Activated CD8-positive, alpha-beta memory T cell treated with anti-CD3 and anti-CD28 coated beads for 4 hours (primary cell): ENCODE measurements at places on chromosomes 4 and X.

DNA sequence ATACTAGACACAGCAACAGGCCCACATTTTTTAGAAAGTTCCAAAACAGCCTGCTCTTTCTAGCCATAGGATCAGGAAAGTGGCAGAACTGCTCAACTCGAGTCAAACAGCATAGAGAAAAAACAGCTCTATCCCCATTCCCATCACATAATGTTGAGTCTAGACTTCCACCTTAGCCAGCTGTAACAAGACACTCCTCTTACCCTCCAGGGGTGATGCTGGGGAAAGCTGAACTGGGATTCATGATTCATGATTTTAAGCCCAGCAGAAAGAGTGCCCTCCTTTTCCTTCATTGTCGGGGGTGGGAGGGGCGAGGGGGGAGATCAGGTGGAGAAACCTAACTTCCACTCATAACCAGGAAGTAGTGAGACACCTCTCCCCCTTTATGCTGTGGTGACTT lies 86.1 kb downstream of the CENPC start:
- no peak for DNase-seq

DNA sequence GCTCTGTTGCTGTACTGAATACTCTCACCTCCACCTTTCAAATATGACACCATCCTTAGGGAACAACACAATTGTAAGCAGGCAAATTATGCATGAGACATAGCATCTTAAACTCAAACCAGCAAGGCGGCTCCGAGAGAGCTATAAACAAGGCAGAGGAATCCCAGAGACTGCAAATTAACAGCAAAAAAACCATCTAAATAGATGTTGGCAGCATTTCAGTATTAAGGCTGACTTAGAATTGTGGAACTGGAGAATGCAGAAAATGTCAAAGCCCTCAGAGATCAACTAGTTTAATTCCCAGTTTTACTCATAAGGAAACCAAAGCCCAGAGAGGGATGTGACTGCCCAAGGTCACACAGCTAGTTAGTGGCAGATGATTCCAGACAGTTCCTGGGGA lies 37.2 kb upstream of the SPANXC start:
- DNase-seq: no peak

DNA sequence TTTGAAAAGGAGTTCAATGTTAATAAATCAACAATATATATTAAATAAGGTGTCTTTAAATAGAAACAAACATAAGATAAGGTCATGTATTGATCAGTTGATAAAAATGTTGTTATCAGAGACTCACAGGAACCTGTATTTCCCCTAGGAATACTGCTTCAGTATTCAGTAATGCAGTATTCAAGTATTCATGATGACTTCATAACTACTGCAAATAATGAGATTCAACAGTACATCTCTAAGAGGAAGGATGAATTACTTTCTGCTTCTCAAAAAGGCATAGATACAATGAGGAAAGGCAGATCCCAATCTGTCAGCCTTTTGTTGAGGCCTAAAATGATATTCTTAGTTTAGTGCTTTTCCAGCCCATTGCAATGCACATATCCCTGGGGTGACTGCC lies 73.7 kb downstream of the MAGEB17 start:
- no peak for DNase-seq

GRCh38 chr4:6730603-6731317 lies 14.8 kb downstream of the BLOC1S4 start:
- DNase-seq: no peak

DNA sequence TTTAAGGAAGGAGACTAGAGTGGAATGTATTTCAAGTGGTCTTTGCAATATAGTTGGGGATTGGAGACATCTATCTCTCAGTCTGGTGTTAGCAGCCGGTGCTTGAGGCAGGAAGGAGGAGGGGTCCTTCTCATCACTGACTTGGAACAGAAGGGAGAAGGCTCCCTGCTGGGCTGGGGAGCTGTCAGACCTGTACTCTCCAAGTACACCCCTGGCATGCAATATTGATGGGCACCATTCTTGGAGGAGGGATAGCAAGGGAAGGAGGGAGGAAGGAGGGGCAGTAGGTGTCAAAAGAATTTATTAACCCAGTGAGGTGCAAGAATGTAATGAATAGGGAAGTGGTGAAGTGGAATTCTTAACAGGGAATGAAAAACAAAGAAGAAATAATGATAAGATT lies 338.8 kb downstream of the UNC5C start:
- no peak for DNase-seq

DNA sequence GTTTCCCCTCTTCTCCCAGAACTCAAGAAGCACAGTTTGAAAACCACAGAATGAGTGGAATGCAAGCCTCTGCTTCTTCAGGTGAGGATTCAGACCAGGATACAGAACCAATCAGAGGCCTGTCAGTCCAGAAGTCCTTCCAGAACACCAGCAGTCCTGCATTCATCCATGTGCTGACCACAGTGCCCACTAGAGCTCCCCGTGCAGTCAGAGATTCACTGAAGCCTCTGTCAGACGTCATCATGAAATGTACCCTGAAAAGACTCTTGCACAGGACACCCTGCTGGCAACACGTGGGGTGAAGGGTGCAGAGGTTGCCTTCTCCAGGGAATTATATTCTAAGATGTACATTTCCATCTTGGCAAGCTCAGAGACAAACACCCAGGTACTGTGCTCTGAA lies 75.9 kb upstream of the LSM6 start:
- DNase-seq: no peak

GRCh38 chrX:119502727-119503483 lies 34.7 kb downstream of the SLC25A5 start:
- no peak for DNase-seq

DNA sequence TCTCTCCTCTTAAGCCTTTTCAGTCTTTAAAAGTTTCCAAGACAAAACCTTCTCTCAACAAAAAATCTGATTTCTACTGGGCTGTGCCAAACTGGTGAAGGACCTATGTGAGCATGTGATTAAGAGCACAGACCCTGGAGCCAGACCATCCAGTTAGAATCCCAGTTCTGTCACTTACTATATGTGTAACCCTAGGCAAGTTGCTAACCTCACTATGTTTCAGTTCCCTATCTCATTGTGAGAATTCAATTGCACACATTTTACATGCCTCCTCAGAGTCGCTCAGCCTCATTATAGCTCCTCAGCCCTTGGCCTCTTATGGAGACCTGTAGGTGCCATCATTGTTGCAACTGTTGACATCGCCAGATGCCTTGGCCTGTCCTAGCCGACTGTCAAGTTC lies 54.1 kb upstream of the VEGFD start:
- DNase-seq: no peak

GRCh38 chr4:145956288-145956890 lies 17.8 kb upstream of the ZNF827 start:
- DNase-seq: no peak

GRCh38 chrX:74061879-74062278 lies 242.1 kb upstream of the ZCCHC13 start:
- DNase-seq: no peak

DNA sequence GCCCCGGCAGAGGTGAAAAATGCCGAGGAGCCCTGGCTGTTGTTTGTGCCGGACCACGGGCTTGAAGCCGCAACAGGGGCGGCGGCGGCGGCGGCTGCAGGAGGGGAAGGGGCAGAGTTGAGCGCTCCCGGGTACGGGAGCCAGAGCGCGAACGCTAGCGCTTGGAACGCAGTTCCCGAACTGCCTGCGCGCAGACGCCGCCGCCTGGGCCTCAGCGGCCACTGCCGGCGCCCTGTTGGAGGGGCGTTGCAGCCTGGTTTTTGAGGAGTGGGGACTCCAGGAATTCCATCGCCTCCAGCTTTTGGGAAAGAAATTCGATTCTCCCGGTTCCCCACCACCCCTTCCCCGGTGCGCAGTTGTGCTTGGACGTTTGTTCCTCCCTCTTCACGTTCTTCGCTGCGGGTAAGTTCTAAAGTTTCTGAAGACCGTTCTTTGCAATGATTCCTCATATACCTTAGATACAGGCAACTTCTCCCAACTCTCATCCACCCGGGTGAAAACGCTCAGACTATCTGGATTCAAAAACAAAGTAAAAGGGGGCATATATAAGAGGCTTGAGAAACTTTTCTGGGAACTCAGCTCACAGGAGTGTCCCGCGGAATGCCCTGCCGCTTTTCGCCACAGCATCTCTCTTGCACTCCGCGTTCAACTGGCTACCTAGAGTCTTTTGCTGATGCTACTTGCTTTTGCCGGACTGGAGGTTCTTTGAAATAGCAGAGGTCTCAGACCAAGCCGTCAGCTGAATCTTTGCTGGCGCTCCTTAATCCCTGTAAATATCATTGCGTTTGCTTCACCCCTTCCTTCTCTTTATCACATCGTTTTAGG lies 1.0 kb downstream of the FAT4 start:
- DNase-seq: no peak

DNA sequence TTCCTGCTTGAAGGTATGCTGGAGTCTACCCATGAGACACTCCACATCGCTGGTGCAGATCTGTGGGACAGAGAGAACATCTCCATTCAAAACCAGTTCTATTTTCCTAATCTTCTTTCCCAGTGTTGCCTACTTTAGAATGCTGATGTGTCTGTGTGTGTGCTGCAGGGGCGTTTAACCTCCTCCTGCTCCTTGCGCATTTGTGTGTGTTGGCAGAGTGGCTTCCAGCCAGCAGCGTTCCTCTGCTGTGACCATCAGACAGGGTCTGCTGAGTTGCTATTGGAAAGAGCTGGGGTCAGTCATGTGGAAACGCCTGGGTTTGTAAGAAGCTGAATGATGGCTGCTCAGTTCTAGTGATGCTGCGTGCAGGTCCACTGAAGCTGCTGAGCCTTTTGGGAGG lies 223.6 kb downstream of the RBMX2 start:
- DNase-seq: no peak

DNA sequence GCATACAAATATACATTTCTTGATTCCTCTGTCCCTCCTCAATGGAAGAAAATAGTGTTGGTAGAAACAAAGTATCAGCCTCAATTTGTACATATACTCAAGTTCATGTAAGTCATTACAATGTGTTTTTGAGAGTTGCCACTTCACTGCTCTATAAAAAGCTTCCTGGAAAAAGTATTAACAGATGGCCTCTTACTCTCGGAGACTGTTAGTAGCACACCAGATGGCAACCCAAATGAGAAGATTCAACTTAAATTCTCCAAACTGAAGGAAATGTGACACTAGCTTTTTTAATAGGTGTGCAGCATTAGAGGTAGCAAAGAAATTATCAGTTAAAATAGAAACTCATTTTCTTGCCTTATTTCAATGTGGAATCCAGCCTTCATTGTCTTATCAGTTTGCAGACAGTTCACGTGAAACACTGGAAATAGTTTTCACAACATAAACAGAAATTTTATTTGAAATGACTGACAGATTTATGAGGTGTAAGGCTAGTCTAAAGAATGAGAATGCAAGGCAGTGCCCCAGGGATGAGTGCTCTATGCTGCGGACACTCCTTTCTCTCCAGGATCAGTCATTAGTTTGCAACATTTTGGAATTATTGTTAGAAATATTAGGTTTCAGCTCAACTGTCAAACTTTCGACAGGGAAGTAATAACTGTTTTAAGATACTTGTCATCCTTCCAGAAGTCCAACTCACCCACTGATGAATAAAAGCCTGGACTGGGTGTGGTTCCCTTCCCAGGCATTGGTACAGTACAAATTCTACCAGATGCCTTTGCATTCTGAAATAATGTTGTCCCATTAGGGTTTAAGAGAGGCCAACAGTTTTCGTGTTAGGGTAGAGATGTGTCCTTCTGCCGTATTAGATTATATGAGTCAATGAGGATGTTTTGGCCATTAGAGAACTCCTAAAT lies 50.9 kb downstream of the IDS start:
- DNase-seq: no peak

- DNase-seq: no peak
Observed at GRCh38 chr4:136829280-136829679, 703.0 kb downstream of the PCDH18 start.

GRCh38 chrX:132955690-132956089 lies 2.7 kb downstream of the HS6ST2 start:
- DNase-seq: no peak

DNA sequence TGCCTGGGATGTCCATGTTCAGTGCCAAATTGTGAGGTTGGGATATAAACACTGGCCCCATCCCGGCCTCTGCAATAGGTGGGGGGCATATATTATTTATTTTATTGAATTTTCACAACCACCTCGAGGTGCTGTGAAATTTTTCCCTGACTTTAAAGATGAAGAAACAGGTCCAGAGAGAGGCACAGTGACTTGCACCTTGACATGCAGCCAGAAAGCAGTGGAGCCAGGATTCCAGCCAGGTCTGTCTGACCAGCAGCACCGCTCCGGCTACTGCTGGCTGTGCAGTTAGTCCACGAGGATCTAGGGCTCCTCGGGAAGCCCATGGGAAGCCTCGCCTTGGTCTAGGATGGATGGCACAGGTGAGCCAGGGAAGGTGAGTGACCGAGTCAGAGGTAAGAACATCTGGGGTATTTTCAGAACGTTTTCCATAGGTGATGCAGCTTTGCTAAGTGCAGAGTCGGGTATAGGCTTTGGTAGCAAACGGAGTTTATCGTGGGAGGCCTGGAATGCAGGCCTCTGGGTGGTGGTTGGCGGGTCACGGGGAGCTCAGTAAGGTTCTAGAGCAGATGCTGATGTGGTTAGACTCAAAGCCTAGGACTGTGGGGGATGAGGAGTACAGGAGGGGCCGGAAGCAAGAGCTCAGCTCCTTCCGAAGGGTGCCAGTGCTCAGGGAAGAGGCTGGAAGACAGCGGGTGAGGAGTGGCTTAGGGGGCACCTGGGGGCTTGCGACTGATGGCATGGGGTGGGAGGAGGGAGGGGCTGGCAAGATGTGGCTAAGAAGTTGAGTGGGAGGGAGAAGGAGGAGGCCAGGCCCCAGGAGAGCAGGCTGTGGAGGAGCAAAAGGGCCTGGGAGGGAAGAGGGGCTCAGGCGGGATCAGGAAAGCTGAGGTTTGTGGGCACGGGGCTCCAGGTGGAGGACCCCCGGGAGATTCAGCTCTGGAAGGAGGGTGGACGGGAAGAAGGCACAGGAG lies 107.7 kb upstream of the LRPAP1 start:
- DNase-seq: no peak

- no peak for DNase-seq
Observed at GRCh38 chrX:65575022-65575421, 40.4 kb upstream of the LAS1L start.

- no peak for DNase-seq
Observed at GRCh38 chr4:168095776-168096406, 3.6 kb downstream of the ANXA10 start.

- DNase-seq: no peak
Observed at GRCh38 chr4:86007042-86007441, 352.8 kb downstream of the MAPK10 start.

- no peak for DNase-seq
Observed at GRCh38 chrX:137031517-137032340, 2.1 kb downstream of the GPR101 start.

- no peak for DNase-seq
Observed at GRCh38 chr4:122576261-122577188, 44.3 kb downstream of the IL21 start.

DNA sequence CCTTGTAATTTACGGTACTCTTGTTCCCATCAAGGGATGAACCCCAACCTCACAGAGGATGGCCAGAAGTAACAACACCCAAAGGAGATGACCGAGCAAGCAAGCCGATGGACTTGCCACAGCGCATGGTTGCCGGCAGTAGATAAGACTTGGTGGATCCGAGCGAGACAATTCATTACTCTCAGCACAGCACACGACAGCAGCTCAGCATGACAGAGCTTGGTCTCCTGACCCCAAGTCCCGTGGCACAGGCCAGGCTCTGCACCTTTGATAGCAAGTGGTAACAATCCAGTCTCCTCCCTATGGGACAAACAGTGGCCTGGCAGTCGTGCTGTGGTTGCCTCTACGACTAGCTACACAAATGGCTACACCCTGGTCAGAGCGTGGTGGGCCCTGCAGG lies 26.3 kb downstream of the RWDD4 start:
- DNase-seq: no peak

GRCh38 chrX:28312259-28312658 lies 275.0 kb upstream of the IL1RAPL1 start:
- DNase-seq: no peak

GRCh38 chrX:74448669-74449068 lies 27.4 kb downstream of the SLC16A2 start:
- no peak for DNase-seq

- DNase-seq: no peak
Observed at GRCh38 chr4:2078584-2078983, 19.5 kb downstream of the NAT8L start.
